ENCODE measurements at places on chromosomes 6 and 20.

DNA sequence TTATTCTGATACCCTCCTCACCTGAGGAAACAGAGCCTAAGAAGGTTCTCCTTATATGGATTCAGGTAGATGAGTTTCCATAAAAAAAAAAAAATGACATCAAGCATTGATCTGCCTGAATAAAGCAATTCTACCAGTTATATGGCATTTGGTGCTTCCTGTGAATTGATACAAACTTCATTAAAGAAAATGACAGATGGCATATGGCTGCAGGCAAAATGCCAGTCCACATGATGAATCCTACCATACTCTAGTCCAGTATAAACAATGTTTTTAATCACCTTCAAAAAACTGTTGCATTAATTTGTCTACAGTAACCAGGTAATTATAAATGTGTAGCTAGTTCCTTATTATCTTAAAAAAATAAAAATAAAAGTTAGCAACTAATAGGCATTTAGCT is 559.2 kb upstream of the FLRT3 start:
- no peak for DNase-seq

GRCh38 chr6:138160329-138161087 is 1.2 kb upstream of the ARFGEF3 start:
- no peak for DNase-seq

DNA sequence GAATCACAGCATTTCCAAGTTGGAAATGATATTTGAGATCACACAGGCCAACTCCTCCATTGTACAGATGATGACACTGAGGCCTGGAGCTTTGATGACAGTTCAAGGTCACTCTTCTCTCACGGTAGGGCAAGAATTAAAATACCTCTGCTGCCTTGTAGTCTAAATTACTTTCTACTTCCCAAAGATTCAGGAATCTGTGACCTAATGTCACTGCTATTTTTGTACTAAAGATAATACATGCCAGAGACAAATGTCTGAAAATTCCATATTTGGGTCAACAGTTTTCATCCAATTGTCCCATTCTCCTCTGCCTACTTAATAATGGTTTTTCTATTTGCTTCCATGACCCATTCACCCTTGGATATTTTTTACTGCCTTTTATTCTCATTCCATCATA is 160.0 kb downstream of the SOD2 start:
- no peak for DNase-seq

DNA sequence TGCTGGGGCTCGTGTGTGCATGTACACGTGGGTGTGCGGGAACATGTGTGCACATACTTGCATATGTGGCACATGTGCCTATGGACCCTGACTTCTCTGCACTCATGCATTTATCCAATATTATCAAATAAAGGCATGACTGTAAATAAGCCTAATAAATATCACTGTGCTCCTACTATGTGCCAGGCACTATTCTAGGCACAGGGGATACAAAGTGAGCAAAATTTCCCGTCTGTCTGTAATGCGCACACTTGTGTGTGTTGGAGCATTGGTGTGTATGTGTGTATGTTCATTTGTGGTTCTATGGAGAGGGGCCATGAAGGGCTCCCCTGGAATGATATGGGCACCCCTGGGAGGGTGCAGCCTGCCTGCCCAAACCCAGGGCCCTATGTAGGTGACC is 41.9 kb downstream of the ITPR3 start:
- no peak for DNase-seq

DNA sequence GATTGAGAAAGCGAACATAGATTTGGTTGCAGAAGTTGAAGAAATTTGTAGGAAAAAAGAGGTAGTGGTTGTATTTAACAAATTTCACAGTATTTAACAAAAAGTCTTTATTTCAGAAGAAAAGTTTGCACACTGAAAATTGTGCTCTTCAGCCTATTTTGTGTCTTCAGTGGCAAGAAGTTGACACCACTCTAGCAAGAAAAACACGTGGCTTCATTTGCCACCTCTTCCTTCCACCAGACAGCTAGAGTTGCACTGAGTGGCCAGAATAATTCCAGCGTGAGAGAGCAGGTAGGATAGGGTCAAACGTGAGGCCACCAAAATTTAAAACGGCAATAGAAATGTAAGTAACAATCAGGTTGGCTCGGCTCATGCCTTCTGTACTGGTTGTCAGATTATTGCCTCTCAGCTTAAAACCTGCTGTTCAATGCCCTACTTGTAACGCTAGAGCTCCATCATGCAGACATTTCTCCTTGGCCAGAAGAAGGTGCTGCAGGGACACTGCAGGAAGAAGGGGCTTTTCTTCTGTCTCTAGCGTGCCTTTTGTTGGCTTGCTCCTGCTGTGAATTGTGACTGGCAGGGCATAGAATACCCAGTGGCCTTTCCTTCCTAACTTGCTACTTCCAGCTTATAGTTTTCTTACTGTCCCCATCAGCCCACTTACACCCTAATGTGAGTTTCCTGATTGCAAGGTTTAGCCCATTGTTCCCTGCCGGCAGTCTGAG is 12.1 kb downstream of the TRAPPC3L start:
- no peak for DNase-seq

DNA sequence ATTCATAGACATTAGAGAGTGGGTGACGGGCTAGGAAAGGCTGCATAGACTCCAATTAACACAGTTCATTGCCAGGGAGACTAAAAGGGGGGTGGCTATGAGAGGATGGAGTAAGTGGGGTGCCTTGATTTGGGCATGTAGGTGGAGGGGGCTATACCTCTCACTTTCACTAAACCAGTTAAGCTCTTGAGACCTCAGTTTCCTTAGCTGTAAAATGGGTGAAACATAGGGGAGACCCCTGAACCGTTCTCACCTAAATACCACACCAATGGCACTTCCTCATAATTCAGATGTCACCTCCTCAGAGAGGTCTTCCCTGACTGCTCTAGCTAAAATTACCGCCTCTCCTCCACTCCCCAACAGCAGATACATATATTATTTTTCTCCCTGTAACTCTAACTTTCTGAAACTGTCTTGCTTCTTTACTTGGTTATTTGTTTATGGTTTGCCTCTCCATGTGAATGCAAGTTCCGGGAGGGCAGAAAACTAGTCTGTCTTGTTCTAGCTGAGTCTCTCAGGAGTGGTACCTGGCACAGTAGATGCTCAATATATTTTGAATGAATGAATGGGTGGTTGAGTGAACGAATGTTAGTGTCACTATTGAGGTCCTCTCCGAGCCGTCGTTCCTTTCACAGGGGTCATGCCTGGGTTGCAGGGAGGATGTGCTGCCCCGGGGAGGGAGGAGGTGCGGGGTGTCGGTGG is 615 bp upstream of the EYA2 start:
- no peak for DNase-seq

DNA sequence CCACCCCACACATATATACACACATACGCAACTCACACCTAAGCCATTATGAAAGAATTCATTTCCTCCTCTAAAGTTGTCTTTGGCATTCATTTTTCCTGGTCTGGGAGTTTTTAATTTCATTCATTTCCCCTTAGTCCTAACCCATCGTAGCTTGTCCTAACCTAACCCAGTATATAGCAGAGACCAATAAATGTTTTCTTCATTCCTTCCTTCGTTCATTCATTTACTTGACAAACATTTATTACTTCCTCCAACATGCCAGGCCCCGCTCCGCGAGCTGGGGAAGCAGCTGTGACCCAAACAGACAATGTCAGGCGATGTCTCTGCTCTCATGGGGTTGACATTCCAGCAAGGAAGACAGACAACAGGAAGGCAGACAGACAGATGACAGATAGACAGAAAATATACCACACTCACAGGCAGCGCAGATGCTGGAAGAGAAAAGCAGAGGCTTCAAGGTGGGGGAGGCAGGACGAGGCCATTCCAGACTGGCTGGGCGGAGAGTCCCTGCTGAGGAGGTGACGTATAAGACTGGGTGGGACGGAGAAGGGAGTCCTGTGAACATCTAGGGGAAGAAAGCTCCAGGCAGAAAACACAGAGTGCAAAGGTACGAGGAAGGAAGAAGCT is 33.7 kb upstream of the SIRPA start:
- DNase-seq, result no peak

DNA sequence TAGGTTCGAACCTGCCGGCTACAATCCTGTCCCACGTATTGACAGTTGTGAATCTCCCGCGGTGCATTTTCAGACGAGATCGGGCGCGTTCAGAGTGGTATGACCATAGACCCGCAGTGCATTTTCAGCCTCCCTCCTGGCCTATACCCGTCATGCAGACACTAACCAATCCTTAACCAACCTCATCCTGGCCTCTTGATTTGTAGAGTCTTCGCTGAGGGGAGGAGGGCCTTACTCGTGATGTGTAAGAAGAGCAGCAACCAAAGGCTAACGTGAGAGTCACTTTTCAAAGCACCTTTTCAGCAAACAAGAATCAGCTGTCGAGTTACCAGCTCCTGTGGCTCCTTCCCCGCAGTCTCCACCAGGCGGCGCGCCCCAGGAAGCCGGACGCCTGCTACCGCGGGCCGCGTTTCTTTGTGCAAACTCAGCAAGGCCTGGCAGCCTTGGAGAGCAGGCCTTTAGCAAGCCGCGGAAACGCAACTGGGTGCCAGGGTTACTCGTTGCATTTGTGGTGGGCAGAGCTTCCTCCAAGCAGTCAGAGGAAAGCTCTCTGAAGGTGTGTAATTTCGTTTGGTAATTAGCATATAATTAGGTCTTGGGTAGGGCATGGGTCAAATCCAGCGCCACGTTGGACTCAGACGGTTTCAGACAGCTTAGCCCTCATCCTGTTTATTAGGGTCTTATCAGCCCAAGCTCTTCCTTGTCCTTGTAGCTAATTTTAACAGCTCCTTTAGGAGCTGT is 139.8 kb downstream of the OR2B2 start:
- peak; percentile 90 for DNase-seq

- peak; percentile 76 for DNase-seq
Measured at GRCh38 chr6:30915591-30915946, 1.5 kb downstream of the VARS2 start.

GRCh38 chr20:25097498-25097897 is 15.6 kb upstream of the VSX1 start:
- no peak for DNase-seq

- peak; percentile 88 for DNase-seq
Measured at GRCh38 chr6:37807656-37808055, 11.9 kb upstream of the ZFAND3 start.

Data from D341Med (cell line).